ENCODE measurements at places on chromosomes 11 and 22.

DNA sequence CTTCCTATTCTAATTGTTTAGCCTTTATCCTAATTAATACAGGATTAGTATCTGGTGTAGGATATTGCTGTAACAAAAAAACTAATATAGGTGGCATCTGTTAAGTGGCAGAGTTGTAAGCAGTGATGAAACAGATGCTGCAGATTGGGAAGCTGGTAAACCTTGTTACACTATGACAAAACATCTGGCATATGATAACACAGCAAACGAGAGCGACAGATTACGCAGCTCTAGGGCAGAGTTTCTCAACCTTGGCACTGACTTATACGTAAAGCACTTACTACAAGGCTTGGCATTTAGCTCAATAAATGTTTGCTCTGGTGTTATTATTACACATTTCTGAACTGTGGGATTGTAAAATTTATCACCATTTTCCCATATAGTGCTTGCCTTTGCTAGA lies 137.0 kb downstream of the ATG16L2 start:
- DNase-seq, result no peak

- no peak for DNase-seq
Measured at GRCh38 chr11:19957294-19957943, 202.9 kb downstream of the DBX1 start.

DNA sequence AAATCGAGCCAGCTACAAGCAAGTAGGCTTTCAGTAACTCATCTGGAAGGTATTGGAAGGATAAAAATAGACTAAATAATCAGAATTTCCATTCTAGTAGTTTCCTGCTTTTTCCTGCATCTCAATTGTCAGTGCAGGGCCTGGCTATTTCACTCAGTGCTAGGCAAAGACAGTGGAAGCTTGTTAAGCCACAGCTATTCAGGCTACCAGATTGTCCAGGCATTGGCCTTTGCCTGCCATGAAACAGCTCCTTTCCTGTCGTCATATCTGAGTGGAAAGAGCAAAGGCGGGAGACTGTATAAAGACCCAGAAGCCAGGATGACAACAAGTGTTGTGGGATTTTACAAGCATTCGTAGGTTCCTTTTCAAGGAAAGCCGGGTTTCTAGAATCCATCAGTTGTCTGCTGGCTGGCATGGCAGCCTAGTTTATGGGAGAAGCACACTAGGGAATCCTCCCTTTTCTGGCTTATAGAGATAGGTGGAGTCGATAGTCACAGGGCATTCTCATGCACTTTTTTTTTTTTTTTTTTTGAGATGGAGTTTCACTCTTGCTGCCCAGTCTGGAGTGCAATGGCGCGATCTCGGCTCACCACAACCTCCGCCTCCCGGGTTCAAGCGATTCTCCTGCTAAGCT lies 2.0 kb upstream of the TNRC6B start:
- DNase-seq, result no peak

GRCh38 chr22:17734187-17734586 lies 40.1 kb downstream of the BID start:
- peak; percentile 49 for DNase-seq

GRCh38 chr11:76206327-76207081 lies at the start of gene WNT11:
TSS of gene WNT11 (minus strand) at chr11:76206502. CDS start at chr11:76206407, 95 bp downstream.
- no peak for DNase-seq

GRCh38 chr11:92819830-92820229 lies 149.6 kb upstream of the MTNR1B start:
- DNase-seq, result no peak

DNA sequence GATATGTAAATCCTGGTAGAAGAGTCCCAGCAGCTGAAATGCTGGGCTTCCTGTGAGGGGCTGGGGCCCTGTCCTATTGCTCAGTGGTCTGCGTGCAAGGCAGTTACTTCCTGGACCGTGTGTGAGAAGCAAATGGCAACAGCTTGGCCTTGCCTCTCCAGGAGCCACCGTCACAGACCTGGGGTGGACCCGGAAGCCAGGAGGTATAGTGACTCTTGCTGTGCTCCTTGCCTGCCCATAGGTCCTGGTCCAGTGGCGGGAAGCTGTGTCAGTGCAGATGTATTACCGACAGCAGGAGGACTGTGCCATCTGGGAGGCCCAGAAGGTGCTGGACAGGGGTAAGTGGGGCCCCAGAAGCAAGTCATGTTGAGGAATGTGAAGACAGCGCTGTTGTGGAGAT lies 54.3 kb downstream of the PISD start:
- no peak for DNase-seq

DNA sequence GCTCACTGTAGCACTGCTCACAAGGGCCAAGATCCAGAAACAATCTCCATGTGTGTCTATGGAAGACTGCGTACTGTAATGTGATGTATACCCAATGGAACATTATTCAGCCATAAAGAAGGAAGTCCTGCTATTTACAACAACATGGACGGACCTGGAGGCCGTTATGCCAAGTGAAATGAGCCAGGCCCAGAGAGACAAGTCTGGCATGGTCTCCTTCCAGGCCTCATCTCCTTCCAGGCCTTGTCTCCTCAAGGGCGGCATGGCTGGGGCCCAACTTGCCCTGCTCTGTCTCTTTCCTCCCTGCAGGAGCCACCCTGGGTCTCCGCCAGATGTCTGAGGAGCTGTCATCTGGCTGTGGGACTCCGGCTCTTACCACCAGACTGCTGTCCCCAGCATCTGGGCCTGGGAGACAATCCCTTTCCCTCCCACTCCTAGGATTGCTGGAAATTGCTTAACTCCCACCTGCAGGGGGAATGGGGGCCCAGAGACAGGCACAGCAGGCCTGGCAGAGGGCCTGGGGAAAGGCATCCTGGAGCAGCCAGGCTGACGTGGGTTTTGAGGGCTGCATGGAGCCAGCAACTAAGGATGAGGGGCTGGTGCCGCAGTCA lies 1326.6 kb downstream of the TBC1D22A start:
- DNase-seq, result no peak

- DNase-seq, result peak; percentile 95
Measured at GRCh38 chr11:32420937-32421901, 14.1 kb downstream of the WT1 start.

DNA sequence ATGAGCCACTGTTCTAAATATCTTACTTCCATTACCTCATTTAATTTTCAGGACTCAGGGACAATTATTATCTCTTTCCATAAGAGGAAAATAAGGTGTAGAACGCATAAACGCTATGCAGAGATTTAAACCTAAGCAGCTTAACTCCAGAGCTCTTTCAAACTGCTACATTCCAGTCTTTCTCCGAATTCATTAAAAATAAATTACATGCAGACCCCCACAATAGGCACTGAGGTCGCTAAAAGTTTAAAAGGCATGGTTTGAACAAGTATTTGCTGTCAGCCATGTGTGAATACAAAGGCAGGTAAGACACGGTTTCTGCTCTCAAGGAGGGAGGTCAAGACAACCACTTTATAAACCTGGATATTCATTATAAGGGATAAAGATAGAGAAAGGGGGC lies 983 bp downstream of the NARS2 start:
- DNase-seq, result no peak

GRCh38 chr11:76391021-76391420 lies 9.9 kb downstream of the GVQW3 start:
- DNase-seq, result no peak

DNA sequence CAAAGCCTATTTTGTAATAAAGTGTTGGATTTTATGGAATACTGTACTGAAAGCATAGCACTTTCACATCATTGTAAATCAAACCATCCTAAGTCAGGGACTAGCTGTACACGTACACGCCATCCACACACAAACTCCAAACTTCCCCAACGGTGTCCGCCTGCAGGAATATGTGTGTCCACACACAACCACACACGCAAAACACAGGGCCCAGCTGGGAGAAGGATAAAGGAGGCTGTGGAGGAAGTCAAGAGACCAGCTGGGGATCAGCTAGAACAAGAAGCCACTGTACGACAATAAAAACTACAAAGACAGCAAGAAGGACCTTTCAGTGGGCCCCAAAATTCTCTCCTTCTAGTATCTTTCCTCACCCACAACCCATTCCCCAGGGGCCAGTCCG lies 1.6 kb downstream of the TRIM29 start:
- DNase-seq, result no peak

GRCh38 chr11:79466411-79466810 lies 25.6 kb upstream of the TENM4 start:
- no peak for DNase-seq
